ENCODE measurements at places on chromosomes 11 and 22.

DNA sequence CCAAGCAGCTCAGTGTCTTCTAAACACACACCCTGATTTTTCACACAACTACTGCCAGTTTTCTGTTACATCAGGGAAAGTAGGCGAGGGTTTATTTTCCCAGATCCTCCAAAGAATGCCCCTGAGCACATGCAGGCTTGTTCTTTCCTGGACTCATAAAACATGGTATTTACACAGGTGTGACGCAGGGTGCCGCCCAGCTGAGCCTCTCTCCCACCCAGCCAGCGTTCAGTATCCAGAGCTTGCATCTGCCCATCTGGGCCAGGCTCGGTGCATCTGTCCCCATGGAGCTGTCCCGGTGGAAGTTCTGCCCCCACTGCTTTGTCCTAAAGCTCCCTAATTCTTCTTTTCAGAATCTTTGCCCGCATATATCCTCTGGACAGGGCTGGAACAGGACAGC, 44.8 kb upstream of the ISX start:
- no peak for DNase-seq

- DNase-seq, result no peak
These were observed 11.2 kb downstream of the TSPO start for GRCh38 chr22:43162412-43163150.

- peak; percentile 90 for DNase-seq
These were observed 7.3 kb downstream of the CERK start for GRCh38 chr22:46730568-46731245.

DNA sequence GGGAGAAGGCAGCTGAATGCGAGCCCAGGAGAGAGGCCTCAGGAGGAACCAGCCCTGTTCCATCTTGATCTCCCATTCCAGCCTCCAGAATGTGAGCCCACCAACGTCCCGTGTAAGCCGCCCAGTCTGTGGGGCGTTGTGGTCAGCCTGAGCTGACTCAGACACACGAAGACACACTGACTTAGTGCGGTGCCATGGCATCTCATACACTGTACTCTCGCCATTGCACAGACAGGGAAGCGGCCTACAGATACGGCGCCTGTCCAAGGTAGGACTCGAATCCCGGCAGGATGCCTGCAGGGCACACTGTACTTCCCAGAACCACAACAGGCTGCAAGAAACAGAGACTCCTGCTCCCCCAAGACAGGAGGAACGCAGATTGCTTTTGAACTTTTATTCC, 179.6 kb downstream of the CTTN start:
- DNase-seq, result no peak

DNA sequence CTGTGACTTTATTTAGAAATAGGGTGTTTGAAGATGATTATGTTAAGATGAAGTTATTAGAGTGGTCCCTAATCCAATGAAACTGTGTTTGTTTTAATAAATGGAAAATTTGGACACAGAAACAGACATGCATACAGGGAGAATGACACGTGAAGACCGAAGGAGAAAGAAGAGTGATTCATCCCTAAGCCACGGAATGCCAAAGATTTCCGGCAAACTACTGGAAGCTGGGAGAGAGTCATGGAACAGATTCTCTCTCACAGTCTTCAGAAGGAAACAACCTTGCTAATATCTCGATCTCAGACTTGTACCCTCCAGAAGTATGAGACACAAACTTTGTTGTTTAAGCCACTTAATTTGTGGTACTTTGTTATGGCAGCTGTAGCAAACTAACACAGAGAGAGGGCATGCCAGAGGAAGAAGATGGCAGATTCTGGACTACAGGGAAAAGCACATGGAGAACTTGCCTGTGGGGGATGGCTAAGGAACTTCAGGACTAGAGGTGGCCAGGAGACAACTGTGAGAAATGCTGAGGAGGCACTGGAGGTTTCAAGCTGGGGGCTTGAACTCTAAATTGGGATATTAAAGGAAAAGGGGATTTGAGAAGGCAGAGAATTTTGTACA, 733.5 kb upstream of the CCDC90B start:
- no peak for DNase-seq

DNA sequence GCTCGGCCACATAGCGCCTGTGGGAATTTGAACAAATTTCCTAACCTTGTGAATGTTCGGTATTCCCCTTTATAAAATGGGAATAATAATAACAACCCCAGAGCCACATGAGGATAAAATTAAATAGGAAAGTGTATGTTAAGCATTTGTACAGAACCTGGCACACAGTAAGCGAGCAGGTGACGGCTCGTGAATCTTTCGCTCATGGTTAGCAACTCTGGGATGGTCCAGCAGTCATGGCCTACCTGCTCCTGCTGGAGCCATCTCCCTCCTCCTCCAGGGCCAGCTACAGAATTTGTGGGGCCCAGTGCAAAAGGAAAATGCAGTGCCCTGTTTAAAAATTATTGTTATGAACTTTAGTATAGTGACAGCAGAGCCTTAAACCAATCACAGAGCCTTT, 88.5 kb upstream of the CSNK2A3 start:
- no peak for DNase-seq

GRCh38 chr11:2932850-2933251, 3.6 kb upstream of the PHLDA2 start:
- no peak for DNase-seq
